ENCODE measurements at places on chromosomes 7 and 10.

DNA sequence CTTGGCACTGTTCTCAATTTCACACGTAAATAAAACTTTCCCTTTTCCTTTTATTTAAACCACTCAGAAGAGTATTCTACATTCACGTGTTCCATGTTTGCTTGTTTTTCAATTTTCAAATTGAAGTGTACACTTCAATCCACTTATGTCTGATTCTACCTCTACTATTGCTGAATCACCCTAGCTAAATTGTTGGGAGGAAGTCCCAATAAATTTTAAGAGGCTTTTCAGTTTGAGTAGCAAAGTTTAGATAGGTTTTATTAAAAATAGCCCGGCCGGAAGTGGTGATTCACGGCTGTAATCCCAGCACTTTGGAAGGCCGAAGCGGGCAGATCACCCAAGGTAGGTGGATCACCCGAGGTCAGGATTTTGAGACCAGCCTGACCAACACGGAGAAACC is 1414.7 kb upstream of the CELF2 start:
- ATAC-seq, result no peak

- no peak for ATAC-seq
Observed at GRCh38 chr10:37478381-37478780, 353.0 kb downstream of the ANKRD30A start.

DNA sequence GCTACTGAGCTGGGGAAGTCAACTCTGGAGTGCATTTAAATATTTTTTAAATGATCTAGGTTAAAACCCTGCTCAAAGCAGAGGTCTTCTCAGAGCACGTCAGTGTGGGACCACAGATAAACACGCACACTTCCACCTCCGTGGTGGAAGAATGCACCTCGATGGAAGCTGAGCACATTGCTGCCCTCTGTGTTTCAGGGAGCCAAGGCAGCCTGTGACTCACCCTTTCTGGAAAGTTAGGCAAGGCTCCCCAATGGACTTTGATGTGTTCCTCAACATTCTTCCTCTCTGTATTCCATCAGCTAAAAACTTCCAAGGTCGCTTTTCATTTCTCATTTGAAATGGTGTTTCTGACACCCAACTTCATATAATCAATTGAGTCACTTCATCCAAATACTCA is 170.8 kb upstream of the KMT2E start:
- ATAC-seq, result no peak

GRCh38 chr7:89681448-89681847 is 472.8 kb upstream of the STEAP1 start:
- no peak for ATAC-seq

- no peak for ATAC-seq
Observed at GRCh38 chr10:129438024-129438423, 29.0 kb upstream of the MGMT start.

GRCh38 chr7:27532314-27532713 is 130.4 kb downstream of the HIBADH start:
- no peak for ATAC-seq

DNA sequence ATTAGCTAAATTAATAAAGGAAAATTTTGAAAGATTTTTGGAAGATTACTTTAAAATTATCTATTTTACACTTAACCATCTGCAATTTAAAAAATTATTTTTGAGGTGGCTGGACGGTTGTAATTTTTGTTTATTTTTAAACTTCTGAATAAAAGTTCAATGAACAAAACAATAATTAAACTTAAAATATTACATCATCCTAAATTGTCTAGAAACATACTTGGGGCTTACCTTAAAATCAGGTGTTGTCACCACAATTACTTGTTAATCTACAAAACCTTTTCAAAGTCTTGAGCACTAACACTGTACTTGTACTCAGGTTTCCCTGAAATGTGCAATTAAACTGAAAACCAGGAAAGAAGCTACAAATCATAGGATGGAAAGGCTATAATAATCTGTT is 328.3 kb downstream of the NXPH1 start:
- no peak for ATAC-seq

DNA sequence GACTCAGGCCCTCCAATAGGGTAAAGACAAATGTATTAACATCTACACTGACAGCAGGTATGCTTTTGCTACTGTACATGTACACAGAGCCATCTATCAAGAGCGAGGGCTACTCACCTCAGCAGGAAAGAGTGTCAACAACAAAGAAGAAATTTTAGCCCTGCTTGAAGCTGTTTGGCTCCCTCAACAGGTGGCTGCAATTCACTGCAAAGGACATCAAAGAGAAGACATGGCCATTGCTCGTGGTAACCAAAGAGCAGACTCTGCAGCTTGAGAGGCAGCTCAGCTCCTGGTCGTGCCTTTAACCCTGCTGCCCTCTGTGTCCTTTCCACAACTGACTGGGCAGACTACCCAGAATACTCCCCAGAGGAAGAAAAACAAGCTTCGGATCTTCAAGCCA is 5.1 kb downstream of the AKR1B15 start:
- ATAC-seq, result no peak

DNA sequence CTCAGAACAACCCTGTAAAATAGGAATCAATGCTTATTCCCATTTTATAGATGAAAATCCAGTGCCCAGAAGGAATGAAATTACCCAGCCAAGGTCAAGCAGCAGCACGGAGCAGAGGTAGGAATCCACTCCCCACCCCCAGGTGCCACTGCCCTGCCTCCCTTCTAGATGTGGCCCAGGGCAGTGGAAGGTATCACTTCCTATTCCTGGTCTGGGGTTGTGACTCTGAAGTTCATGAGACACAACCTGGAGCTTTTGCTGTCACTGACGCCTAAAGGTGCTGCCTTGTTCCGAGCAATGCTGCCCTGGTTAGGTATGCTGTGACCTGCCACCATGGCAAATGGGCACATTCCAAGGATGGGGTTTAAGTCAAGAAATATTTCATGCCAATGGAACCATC is 53.6 kb downstream of the PIK3AP1 start:
- ATAC-seq, result peak; percentile 17

All from activated CD4-positive, CD25-positive, alpha-beta regulatory T cell treated with anti-CD3 and anti-CD28 coated beads, Interleukin-2, amount 50 U/mL, for 24 hours (primary cell).